ENCODE measurements at places on chromosomes 6 and 20.

DNA sequence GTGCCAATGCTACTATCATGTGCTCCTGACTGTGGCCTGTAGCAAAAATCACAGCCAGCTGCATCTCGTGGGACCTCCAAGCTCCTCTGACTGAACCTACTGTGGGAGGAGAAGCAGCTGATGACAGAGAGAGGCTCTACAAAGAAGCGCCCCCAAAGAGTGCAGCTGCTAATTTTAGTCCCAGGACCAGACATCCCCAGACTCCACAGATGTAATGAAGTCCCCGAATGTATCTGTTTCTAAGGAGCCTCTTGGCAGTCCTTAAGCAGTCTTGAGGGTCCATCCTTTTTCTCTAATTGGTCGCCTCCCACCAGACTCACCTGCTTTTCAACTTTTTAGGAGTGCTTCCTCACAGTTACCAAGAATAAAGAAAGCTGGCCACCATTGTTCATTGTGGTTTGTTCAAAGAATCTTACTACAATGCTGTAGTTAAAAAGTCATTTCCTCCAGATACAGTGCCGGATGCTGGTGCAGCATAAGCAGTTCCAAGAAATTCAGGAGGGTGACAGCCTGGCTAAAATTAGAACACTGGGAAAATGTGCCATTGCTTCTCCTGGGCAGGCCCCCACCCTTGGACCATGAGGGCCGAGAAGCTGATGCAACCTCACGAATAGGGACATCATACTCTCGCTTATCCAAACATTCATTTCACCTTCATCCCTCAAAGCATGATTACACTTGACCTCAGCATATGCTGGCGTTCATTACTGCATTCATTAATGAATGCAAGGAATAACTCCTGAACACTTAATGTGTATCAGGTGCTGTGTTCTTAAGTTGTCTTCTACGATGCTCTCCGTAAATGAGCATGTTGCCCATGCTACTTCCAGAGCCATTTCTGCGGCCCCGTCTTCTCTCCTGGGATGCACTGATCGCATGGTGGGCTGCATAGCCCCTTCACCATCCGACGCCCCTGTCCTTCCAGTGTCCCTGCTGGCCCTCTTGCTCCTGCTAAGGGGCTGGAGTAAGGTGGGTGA lies 66.4 kb downstream of the LY86 start:
- no peak for DNase-seq

DNA sequence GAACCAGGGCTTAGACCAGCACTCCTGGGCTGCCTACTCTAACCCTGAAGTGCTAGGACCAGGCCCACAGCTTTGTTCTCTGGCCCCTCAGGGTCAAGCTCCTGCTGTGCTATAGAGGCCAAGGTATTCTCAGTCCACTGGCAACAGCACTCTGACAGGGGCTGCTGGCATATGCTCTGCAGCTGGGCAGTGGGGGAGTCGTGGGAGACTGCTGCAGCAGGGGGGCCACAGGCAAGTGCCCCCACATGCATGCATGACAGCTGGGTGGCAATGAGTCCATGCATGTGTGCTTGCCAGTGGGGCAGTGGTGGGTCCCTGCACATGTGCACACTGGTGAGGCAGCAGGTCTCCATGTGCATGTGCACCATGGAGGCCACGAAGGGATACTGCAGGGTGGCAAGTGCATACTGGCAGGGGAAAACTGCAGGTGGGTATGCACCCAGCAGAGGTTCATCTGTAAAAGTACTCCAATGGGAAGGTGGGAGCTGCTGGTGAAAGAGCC lies 364.9 kb upstream of the IRAK1BP1 start:
- no peak for DNase-seq

DNA sequence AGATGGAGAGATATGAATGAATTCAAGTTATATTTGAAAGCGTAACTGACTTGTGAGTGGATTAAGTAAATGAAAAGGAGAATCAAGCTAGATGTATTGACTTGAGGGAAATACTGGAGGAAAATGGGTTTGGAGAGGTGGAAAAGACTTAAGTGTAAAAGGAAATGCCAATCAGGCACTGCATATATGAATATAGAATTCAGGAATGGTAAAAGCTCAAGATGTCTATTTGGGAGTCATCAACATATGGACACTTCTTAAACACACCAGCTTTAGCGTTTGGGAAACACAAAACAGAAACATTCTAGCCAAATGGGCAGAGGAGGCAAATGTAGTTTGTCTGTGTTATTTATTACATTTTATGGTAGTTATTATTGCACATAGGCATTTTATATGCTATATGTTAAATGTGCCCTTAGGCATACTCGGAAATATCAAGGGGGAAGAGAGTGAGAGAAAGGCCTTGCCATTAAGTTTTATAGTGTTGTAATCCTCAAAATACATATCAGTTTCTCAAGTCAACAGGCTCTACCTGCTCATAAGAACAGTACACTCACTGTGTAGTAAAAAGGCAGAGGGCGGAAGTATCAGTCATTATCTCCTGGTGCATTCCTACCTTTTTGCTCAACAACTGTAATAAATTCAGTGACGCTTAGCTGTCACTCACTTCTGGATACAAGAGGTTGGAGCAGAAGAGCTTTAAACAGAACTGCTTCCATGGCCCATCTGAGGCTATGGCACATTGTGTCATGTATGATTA lies 33.7 kb upstream of the ME1 start:
- DNase-seq: no peak

DNA sequence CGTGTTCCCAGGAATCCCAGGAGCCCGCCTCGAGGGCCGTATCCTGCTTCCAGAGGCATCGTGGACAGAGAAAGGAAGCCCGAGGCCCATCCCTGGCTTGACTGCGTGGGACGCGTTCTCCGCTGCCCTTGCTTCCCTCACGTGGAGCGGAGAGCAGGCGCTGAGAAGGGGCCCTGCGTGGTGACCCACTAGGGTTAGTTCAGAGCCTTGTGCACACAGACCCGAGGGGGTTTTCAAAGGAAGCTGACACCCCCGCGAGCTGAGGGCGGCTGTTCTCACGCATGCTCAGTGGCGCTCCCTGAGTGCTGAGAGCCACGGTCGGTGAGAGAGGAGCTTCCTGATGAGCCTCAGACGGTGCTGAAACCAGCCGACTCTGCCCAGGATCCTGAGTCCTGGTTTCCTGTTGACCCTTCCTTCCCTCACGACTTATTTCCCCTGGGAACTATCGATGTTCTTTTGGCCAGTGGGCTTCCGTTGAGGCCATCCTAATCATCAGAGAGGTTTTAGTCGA lies 28.9 kb upstream of the CCR6 start:
- DNase-seq: no peak

DNA sequence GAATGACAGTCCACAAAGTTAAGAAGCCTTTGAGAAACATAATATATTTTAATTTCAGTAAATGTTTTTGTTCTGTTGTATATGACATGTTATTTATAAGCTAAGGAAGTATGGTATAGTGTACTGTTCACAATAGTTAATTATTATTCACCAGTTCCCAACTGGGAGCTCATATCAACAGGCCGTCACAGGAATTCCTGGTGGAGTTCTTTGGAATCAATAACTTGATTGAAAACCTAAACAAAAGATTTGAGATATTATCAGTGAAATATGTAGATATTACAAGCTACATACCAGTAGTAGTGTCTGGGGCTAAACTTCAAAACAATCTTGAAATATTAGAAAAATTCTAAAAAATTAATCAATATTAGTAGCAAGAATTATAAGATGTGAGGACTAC lies 60.3 kb downstream of the NOX3 start:
- no peak for DNase-seq

- no peak for DNase-seq
Observed at GRCh38 chr6:168040856-168041496, 38.0 kb downstream of the FRMD1 start.

DNA sequence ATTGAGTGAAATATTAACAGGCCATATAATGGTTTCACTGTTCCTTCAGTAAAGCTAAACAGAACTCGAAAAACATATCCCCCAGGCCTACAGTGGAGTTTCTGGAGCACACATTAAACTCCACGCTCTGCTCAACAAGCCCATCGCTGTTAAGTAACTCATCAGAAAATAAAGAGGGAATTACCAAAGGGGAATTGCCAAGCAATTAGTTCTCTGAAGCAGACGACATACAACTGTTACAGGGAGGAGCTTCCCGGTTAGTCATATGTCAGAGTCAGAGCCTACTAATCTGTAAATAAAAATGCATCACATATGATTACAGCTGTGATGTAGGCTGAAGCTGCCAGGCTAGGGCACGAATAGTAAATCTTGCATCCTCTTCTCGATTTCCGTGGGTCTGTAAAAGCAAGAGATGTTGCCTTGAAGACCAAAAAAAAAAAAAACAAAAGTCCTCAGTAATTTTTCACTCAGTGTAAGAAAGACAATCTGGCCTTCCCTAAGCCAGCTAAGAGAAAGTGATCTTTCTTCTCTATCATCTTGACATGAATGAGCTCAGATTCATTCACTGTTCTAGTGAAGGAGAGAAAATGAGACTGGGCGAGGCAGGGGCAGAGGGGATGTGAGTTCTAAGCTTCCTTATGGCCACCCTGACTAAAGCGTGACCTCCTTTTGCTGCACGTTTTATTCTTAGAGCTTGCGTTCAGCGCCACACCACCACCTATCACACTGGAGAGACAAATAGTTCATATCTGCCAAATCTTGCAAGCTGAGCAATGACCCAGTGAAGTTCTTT lies 13.8 kb downstream of the ATXN1 start:
- DNase-seq: peak; percentile 64

GRCh38 chr6:49909563-49909962 lies 43.2 kb upstream of the CRISP1 start:
- DNase-seq: peak; percentile 34

- no peak for DNase-seq
Observed at GRCh38 chr20:60921022-60921622, 330.9 kb upstream of the CDH4 start.

GRCh38 chr20:51833326-51833725 lies 31.0 kb upstream of the SALL4 start:
- DNase-seq: no peak

- no peak for DNase-seq
Observed at GRCh38 chr6:113668641-113669408, 188.3 kb upstream of the MARCKS start.

- DNase-seq: no peak
Observed at GRCh38 chr20:32600681-32601237, 15.6 kb upstream of the NOL4L start.

DNA sequence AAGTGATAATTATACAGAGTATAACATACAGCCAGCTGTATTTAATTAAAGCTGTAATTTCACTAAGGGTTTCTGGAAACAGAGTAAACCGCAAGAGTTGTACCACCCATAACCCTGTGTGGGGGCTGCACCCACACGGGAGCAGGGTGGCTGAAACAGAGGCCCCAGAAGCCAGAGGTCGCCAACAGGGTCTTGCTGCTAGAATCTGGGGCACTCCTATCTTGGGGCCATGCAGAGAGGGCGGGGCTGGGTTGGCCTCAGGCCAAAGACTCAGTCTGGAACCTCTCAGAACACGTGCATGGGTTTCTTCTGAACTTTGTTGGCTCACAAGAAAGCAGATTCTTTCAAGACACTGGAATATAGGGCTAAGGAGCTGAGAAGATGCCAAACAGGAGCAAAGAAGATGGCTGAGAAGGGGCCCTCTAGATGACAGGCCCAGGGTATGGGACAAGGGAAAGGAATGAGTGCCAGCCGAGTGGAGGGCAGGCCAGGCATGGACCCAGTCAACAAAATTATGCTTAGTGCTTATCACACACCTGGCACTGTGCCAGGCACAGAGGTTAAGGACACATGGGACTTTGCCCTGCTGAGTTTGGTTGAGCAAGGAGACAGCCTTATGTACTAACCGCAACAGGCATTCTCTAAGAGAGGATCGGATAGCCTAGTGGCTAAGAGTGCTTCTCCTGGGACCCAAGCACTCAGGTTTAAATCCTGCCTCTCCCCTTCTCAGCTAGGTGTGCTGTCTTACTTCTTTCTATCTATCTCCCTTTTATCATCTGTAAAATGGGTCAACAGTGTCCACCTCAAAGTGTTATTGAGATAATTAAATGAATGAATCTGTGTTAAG lies 96.6 kb upstream of the FOXP4 start:
- DNase-seq: peak; percentile 47
